HL-60 (cell line): ENCODE measurements at places on chromosomes 13 and 19.

DNA sequence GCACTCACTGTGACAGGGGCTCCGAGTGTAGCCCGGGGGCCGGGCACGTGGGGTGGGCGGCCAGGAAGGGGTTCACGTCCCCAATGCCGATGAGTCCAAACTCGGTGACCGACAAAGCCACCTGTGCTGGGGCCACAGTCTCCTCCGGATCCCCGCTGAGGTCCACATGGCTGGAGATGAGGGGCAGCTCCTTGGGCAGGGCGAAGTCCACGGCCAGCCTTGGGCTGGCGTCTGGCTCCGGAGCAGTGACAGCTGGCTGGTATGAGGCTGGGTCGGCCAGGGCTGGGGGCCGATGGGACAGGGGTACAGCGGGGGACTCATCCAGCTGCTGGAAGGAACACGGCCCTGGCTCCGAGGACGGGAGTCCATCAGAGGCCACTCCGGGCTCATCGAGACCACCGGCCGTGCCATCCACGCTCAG lies 15.9 kb upstream of the PLPP2 start:
- no peak for DNase-seq

- no peak for DNase-seq
Observed at GRCh38 chr13:104920091-104920490, 1615.4 kb downstream of the EFNB2 start.

GRCh38 chr19:15293781-15294491 lies 38.4 kb downstream of the BRD4 start:
- DNase-seq: no peak

DNA sequence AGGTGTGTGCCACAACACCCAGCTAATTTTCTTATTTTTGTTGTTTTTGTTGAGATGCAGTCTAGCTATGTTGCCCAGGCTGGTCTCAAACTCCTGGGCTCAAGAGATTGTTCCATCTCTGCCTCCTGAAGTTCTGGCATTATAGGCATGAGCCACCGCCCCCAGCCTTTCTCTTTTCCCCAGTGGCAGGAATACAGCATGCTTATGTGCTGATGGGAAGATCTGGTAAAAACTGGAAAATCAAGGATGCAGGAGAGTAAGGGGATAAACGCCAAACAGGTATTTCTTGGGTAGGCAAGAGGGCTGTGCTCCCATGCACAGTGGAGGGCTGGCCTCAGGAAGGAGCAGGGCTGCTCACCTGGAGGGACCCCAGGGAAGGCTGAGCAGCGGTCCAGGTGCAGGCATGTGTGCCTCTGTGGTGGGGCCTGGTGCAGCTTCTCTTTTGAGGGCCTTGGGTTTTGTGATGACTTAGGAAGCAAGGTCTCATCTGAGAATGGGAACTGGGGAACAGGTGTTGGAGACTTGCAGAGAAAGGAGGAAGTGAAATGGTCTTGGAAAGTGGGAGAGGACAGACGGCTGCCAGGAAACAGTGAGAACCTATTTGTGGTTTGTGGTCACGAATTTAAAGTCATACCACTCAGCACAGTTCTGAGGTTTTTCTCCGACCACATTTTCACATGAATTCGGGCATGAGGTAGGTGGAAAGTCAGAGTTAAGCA lies 106.5 kb downstream of the TEX26 start:
- DNase-seq: peak; percentile 83

- DNase-seq: no peak
Observed at GRCh38 chr13:20264271-20265018, 32.3 kb upstream of the GJB6 start.

GRCh38 chr13:88800505-88800904 lies 1129.3 kb downstream of the SLITRK5 start:
- no peak for DNase-seq

- no peak for DNase-seq
Observed at GRCh38 chr19:38265921-38266429, 1.6 kb downstream of the SPINT2 start.

DNA sequence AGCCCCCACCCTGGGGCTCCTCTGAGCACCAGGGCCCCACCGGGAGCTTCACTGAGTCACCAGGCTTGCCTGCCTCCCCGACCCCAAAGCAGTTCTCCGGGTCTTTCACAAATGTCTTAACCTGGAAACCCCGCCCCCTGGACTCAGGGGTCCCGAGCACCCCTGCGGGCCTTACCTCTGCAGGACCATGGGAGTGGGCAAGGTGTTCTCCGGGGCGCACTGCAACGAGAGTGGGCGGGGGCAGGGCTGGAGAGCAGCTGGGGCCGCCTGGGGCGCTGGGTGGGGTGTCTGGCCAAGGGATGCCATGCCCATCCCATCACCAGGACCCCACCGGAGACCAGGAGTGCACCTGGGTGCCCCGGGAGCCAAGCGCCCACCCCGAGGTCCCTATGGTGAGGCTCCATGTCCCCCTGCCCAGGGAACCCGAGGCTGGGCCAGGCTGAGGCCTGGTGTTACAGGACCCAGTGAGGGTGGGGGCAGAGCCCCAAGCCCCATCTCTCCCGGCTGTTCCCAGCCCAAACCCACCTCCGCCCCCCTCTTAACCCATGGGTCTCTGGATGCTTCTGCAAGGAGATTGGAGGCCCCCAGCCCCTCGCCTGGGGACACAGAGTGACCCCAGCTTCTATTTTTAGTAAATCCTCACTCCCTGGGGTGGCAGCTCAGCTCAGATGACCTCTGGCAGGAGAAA lies 10.9 kb downstream of the MKNK2 start:
- DNase-seq: peak; percentile 30
